Daoy (cell line): ENCODE measurements at places on chromosomes 16 and 17. TPM values are rescaled to one million over a fixed set of nuclear protein-coding genes. Genes with fewer than 3 reads are reported as not detected.

- no peak for DNase-seq
Observed at GRCh38 chr16:84055366-84055765, 12.8 kb upstream of the SLC38A8 start.

GRCh38 chr17:32912218-32912897 lies 15.6 kb upstream of the TMEM98 start:
- peak; percentile 73 for DNase-seq

- DNase-seq: no peak
Observed at GRCh38 chr17:45135978-45136791, 698 bp downstream of the ACBD4 start.

- peak; percentile 65 for DNase-seq
Observed at GRCh38 chr17:78947235-78948149, 22.3 kb upstream of the TIMP2 start.

DNA sequence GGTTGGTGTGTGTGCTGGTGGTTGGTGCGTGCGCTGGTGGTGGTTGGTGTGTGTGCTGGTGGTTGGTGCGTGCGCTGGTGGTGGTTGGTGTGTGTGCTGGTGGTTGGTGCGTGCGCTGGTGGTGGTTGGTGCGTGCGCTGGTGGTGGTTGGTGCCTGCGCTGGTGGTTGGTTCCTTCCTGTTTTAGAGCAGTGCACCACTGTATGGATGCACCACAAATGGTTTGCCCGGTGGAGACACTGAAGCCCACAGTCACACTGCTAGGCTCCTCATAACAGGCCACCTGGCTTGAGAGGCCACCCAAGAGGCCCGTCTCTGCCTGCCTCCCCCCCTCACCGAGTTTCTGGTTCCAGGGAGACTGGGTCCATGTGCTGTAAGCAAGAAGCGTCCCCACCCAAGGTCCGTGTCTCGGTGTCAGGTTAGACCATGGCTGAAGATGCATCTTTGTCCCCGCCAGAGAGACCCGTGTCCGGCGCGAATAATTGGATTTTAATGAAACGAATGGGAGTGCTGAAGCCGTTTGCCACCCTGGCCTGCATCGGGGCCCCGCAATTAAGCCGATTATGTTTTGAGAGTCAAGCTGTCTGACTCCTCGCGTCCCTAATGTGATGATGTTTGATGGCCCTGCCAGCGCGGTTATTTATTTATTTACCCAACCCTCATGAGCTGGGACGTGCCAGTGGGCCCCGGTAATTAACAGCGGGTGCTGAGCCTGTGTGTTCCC lies 161.3 kb upstream of the GSE1 start:
- no peak for DNase-seq

Gene GPATCH8
- 6.3 and 7.7 TPM in 2 replicates for total RNA-seq

Gene PPY
- total RNA-seq: not detected in 2 replicates
